ENCODE measurements at places on chromosomes 3 and 15.
A peak's percentile ranks its signal among the peaks of the same experiment; 100 is the strongest.

DNA sequence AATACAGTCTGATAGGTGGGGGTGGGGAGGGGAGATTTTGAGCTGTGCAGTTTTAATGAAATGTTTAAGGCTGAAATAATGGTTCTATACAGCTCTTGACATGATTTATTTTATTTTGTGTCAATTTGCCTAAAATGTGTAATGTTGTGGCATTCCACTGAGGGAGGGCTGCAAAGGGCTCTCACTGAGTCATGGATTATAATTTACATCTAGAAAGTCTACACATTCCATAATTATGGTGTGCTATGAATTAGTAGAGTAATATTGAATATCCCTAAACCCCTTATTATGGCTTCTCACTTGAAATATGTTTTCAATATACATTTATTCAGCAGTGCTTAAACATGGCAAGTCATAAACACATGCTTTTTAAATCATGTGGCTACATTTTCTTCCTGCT, 103.9 kb downstream of the RARB start:
- no peak for DNase-seq

DNA sequence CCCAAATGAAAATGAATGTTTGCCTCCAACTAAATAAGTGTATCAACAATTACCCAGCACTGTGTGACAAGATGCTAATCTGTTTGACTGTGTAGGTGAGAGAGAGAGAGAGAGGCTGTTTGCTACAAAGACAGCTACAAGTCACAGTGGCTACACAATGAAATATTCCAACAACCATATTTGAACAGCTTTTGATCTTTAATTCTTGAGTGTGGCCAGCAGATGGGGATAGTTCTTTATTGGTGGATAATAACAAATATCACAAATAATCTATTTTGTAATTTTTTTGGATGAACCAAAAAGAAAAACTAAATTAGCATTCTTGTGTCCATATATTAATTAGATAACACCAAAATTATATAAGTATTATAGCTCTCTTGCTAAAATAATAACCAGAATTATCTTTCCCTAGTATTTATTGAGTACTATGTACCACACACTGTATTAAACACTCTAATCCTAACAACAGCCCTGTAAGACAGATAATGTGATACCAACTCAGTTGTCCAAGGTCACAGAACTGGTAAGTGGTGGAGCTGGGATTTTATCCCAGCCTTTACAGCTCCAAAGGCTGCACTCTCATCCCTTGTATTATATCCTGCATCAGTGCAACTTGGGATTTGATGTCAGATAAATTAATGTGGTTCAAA, 61.9 kb upstream of the C3orf80 start:
- no peak for DNase-seq

- DNase-seq, result no peak
Measured at GRCh38 chr15:61035311-61035710, 193.8 kb downstream of the RORA start.

- no peak for DNase-seq
Measured at GRCh38 chr3:126954141-126954842, 28.6 kb upstream of the PLXNA1 start.

GRCh38 chr15:60972301-60972700, 256.8 kb downstream of the RORA start:
- no peak for DNase-seq

DNA sequence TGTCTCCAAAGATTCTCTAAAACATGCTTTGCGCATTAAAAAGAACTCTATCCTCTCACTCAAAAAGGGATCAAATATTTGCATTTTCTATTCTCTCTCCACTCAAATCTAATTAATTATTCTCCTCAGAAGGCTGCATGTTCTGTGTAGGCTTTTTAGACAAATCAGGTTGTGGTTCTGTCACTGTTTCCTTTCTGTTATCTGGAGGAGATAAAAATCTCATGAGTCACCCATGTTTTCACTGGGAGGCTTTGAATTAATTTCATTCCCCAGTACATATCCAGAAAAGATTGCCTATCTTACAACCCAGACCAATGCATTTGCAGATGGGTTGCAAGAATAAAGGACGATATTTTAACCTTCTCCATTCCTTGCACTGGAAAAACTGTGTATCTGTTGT, 446.5 kb downstream of the GRM7 start:
- no peak for DNase-seq

- no peak for DNase-seq
Measured at GRCh38 chr15:89341316-89342005, 6.8 kb upstream of the POLG start.

DNA sequence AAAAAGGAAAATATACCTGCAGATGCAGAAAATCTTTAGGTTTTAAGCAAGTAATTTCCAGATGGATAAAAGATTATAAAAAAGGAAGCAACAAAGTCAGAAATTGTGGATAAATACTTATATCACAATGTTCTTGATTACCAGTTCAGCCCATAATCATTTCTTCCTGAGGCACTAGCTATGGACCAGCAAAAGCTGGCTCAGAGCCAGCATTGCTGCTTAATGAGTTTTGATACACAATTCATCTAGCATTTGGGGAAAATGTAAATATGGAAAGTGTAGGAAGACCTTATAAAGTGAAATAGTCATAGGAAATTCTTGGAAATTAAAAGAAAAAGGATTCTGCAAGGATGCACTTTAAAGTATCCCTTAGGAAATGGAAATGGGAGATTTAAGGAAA, 168.3 kb upstream of the GBE1 start:
- DNase-seq, result no peak

- DNase-seq, result no peak
Measured at GRCh38 chr15:74222240-74223119, 13.6 kb upstream of the CCDC33 start.

- DNase-seq, result no peak
Measured at GRCh38 chr3:13776253-13777050, 103.4 kb downstream of the WNT7A start.

DNA sequence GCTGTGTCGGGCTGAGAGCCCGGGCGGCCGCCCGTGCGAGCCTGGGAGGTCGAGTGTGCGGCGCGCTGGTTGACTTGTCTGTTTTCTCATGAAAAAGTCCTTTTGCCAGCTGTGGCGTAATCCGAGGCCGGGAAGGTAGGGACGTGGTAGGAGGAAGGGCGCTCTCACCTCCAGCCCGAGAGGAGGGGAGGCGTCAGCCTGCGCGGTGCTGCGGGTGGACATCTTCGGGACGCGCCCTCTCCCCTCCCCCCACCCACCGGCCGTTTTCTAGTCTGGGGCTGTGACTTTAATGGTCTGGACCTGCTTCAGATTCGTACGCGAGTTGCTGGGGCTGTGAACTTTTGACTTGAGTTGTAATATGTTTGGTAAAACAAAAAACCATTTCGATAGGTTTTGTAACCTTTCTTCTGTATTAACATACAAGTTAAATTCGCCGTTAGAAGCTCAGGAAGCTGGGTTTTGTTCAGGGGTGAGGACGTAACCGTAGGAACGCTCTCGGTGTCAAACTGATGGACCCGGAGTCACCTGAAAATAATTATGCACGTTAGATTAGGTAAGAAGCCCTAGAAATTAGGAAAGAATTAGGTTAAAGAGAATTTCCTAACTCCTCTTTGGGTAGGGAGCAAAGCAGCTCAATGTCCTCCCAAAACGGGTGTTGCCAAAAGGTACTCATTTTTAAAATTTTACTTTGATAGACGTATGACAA, 762 bp downstream of the NCK1 start:
- peak; percentile 37 for DNase-seq

DNA sequence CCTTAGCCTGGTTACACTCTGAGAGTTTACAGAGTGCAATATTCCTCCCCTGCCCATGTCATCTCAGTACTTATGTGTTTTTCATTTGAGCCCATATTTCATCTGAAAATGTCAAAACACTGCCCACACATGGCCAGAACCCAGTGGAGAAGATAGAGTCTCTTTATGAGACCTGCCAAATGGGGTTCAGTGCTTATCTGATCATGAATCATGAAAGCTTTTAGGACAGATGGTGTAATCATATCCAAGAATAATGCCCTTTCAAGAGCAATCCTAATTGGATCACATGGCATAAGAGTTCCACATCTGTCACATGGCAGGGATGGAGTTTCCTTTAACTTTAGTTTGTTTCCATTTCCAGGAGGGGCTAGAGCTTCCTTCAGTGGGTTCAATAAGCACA, 77.2 kb upstream of the AGBL1 start:
- DNase-seq, result no peak

GRCh38 chr15:85489773-85490493, 109.5 kb downstream of the AKAP13 start:
- no peak for DNase-seq

GRCh38 chr15:96790004-96790403, 459.5 kb downstream of the NR2F2 start:
- no peak for DNase-seq

- DNase-seq, result peak; percentile 93
Measured at GRCh38 chr3:13282986-13283876, 136.9 kb downstream of the NUP210 start.

Measured in HuH-7 (cell line).